D721Med (cell line): ENCODE measurements at places on chromosomes 7 and 10.

DNA sequence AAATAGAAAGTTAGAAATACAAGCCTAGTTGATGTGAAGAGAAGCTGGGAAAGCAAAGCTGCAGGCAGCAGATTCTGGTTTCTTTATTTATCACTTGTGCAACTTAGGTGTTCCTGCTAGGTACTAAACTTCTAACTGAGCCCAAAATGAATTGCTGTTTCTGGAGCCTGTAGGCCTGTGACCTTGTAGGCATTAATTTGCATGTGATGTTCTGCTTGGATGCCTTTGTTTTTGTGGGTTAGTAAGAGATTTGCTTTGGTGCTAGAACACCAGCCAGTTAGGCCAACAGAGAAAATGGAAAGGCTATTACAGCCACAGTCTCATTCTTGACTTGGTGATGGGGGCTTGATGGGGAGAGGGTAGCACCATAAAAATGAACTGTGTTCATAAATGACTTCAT lies 370.7 kb downstream of the PPP1R3A start:
- no peak for DNase-seq

GRCh38 chr10:79405221-79405994 lies 40.0 kb downstream of the ZCCHC24 start:
- DNase-seq, result no peak

DNA sequence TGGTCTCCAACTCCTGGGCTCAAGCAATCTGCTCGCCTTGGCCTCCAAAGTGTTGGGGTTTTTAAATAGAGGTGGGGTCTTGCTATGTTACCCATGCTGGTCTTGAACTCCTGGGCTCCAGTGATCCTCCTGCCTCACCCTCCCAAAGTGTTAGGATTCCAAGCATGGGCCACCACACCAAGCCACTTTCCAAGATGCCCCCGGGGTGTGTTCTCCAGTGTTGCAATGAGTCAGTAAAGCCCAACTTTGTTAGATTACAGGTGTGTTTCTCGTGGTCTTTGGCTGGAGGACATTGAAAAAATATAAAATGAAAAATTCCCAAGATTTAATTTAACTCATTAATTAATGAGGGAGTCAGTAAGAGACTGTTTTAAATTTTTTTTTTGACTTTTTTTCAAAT lies 29.2 kb downstream of the TACR2 start:
- no peak for DNase-seq

- no peak for DNase-seq
Observed at GRCh38 chr7:135189961-135190360, 19.5 kb upstream of the CYREN start.

- DNase-seq, result no peak
Observed at GRCh38 chr10:71527135-71527534, 130.4 kb downstream of the CDH23 start.

GRCh38 chr10:101007099-101007711 lies 7.6 kb downstream of the LZTS2 start:
- DNase-seq, result no peak

- DNase-seq, result no peak
Observed at GRCh38 chr10:60573336-60573735, 183.7 kb upstream of the ANK3 start.

GRCh38 chr7:84538268-84538667 lies 343.7 kb upstream of the SEMA3A start:
- DNase-seq, result no peak

DNA sequence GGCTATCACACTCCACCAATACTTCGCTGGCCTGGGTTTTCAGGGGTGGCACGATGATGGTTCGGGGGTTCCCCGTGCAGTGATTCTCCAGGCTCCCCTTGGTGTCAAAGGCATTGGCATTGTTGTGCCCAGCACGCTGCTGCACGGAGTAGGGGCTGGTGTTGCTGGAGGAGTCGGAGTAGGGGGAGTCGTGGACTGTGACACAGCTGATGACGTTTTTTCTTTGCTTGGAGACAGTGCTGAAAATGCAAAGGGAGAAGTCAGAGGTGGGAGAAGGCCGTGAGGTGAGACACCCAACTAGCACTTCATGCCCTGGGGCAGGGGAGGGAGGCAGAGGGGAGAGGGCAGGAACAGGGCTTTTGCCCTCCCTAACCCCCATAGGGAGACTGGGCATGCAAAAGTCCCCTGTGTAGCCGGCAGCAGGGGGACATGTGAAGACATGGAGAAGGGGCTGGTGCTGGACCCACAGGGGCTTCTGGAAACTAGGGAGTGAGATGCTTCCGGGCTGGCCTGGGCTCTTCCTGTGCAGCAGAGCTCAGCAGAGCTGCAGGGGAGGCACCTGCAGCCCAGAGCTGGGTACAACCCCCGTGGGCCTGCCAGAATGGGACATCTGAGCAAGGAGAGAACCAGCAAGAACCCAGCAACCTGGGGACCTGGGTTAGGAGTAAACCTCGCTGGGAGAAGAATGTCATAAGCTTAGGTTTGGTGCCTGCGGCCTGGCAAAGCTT lies 60.5 kb downstream of the CLEC2L start:
- DNase-seq, result no peak

DNA sequence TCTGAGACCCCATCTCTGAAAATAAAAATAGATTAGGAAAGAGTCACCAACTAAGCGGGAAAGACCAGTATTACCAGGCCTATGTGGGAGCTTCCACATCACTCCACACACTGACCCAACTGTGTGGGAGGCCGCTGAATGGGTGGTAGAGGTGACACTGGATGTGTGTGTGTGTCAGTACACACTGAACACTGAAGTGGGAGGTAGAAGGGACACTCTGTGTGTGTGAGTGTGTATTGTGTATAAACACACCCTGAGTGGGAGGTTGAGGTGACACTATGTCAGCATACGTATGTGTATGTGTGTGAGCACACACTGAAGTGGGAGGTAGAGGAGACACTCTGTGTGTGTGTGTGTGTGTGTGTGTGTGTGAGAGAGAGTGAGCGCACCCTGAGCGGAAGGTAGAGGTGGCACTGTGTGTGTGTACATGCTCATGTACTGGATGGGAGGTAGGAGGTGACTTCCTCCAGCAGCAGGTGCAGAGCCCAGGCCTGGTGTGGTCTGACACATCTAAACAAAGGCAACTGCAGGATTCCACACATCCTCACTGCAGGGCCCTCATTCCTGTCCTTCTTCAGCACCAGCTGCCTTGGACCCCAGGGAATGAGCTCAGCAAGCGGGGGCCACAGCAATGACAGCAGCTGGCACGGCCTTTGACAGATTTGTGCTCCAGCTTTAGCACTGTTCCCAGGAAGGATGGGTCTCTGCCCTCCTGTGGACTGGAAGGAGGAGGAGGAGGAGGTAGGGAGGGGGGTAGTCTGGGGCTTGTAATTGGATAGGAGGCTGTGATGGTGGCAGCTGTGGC lies 26.5 kb upstream of the RBM20 start:
- no peak for DNase-seq

GRCh38 chr7:101543846-101544245 lies 85.2 kb downstream of the MYL10 start:
- no peak for DNase-seq

GRCh38 chr7:103691291-103691690 lies 245.3 kb upstream of the SLC26A5 start:
- DNase-seq, result no peak

DNA sequence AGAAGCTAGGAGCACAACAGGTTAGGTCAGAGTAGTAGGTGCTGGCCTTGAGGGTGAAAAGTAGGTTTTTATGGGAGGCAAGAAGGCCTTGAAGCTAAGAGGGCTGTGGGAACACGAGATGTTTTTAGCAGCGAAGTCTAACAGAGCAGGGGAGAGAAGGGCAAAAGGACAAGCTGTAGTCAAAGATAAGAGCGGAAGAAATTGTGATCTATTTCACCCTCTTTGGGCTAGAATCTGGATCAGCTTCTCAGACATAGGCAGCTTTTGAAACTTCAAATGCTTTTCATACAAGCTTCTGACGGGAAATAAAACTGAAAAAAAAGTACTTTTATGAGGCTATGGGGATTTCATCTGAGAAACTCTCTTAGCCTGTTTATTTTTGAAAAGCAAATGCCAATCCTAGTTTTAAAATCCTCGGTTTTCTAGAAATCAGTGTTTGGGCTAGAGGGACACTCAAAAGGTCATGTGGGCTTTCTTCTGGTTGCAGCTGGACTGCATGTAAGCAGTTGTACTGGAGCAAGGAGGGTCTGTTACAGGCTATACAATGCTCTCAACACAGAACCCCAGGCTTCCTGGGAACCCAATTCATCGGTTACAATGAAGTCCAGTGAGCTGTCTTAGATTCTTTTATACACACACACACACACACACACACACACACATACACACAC lies 83.6 kb downstream of the RNF216 start:
- no peak for DNase-seq

GRCh38 chr7:70306173-70306572 lies 707.9 kb downstream of the AUTS2 start:
- no peak for DNase-seq

- DNase-seq, result no peak
Observed at GRCh38 chr10:43124574-43125273, 13.5 kb upstream of the CSGALNACT2 start.

GRCh38 chr10:56012101-56012500 lies 349.0 kb downstream of the ZWINT start:
- DNase-seq, result no peak

DNA sequence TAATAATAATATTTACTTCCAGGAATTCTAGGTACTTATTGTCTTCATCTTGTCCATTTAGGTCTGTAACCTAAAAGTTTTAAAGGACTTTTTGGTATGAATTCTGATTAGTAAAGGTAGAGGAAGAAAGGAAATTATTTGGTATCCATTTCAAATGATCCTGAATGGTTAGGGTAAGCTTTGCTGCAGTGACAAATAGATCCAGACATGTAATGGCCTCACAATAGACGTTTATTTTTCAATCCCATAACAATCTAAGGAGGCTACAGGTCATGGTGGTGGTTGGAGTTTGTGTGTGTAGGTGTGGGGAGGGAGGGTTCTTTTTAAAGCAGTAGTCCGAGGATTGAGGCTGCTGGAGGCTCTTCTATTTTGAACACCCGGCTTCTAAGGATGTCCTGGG lies 5.3 kb downstream of the FBH1 start:
- no peak for DNase-seq

GRCh38 chr7:30933124-30933974 lies 21.7 kb downstream of the AQP1 start:
- DNase-seq, result peak; percentile 41

DNA sequence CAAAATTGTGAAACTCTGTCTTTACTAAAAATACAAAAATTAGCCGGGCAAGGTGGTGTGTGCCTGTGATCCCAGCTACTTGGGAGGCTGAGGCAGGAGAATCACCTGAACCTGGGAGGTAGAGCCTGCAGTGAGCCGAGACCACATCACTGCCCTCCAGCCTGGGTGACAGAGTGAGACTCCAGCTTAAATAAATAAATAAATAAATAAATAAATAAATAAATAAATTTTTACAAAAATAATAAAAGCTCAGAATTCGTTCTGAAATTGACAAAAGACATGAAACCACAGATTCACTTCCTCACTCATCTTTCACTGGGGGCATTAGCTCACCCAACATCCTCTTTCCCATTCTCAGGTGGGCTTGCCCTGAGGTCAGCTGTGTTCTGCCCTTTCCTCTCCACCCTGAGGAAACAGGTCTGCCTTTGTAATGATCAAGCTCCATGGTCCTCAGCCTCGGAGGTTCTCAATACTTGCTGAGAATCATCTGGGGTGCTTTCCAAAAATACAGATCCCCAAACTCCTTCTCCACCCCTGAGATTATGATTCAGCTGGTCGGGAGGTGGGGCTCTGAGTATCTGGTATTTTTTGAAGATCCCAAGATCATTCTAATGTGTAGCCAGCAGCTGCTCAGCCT lies 29.2 kb upstream of the APBB1IP start:
- no peak for DNase-seq

- no peak for DNase-seq
Observed at GRCh38 chr7:64965594-64965993, 25.2 kb downstream of the ZNF117 start.

DNA sequence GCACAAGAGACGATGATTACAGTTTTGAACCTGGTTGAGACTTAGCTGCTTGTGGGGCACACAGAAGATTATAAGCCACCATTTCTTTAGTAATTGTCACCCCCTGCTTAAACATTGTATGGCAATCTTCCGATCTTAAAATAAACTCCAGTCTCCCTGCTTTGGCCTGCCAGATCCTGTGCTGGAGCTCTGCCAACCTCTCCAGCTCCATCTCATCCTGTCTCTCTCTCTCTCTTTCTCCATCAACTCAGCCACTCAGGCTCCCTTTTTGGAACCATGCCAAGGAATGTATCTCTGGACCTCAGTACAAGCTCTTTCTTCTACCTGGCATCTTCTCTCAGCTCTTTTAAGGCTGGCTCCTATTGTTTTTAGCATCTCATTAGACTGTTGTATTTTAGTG lies 1053.2 kb downstream of the REEP3 start:
- no peak for DNase-seq

- DNase-seq, result no peak
Observed at GRCh38 chr10:31687663-31688482, 240.8 kb downstream of the ARHGAP12 start.

- no peak for DNase-seq
Observed at GRCh38 chr7:104775531-104775930, 238.5 kb upstream of the KMT2E start.

DNA sequence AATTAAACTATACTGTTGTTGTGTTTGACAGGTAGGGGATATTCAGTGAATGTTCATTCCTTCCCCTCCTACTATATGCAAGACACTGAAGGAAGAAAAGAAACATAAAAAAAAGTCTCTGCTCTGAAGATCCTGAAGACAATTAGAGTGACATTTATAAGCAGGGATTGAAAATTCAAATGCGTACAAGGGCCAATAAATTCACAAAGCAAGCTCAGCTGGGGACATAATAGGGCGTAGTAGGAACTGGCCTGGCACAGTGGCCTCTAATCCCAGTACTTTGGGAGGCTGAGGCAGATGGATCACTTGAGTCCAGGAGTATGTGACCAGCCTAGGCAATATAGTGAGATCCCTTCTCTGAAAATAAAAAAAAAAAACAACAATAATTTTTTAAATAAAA lies 104.9 kb upstream of the KMT2E start:
- DNase-seq, result no peak

DNA sequence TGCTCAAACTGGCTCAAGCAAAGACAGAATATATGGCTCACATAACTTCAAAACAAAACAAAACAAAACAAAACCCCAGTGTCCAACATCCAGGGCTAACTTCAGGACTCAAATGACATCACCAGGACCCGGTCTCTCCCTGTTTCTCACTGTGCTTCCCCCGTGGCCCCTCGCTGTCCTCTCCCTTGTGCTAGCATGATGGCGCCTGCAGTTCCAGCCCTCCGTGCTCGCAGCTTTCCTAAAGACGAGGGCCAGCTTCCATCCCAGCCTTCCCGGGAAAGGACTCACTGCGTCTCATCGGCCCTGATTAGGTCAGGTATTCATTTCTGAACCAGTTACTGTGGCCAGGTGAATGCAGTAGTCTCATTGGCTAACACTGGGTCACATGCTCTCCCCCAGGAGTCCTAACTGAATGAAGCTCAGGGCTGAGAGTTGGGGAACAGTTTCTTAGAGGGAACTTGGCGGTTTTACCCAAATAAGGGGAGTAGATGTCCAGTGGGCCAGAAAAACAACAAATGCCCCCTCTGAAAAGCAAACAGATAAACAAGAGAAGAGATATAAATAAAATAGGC lies 33.0 kb upstream of the CTBP2 start:
- no peak for DNase-seq

DNA sequence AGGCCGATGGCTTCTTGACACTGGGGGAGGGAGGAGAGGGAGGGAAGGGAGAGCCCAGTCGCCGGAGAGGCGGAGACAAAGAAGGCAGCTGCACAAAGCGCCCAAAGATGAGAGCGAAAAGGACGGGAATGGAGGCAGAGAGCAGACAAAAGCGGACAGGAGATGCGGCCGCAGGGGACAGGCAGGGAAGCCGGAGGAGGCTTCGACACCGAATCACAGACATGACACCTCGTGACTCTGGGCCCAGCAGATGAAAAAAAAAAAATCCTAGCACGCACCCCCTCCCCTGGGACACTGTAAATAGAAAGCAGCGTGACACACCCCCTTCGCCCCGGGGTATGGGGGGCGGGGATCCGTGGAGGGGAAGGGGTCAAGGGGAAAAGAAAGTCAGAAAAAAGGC lies 976 bp downstream of the NAT16 start:
- DNase-seq, result no peak
